ENCODE measurements at places on chromosomes 4 and X.

DNA sequence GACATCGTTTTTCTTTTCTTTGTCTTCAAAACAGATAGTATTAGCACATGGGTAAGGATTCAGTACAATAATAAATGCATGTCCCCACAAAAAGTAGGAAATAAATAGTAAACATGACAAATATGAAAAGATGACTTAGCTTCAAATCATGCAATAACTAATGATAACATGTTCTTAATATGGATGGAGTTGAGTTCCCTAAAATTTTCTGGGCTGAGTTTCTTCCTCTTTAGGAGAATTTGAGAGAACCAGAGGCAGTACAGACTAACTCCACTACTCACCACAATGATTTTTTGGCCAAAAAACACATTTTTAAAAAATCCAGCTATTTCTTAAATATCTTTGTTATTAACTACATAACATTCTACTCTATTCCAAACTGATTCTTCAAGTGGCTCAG lies 432.3 kb upstream of the HS3ST1 start:
- DNase-seq = no peak

GRCh38 chr4:176539785-176540175 lies 220.0 kb downstream of the SPCS3 start:
- DNase-seq = no peak

DNA sequence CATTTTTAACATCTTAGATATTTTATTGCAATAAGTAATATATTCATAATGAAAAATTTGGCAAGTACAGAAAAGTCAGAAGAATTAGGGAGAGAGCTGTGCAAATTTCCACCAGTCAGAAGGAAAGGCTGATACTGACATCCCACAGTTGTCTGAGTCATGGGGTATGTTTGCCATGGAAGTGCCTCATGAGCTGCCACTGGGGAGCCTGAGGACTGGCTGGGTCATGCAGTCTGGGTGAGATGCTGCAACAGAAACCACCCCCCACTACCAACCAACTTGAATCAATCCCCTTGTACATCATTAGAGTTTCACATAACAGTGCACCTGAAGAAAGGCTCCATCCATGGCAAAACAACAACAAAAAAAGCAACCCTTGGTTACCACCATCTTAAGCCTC lies 45.2 kb upstream of the ENPP6 start:
- no peak for DNase-seq

- no peak for DNase-seq
Observed at GRCh38 chr4:185933078-185933581, 121.1 kb upstream of the SORBS2 start.

DNA sequence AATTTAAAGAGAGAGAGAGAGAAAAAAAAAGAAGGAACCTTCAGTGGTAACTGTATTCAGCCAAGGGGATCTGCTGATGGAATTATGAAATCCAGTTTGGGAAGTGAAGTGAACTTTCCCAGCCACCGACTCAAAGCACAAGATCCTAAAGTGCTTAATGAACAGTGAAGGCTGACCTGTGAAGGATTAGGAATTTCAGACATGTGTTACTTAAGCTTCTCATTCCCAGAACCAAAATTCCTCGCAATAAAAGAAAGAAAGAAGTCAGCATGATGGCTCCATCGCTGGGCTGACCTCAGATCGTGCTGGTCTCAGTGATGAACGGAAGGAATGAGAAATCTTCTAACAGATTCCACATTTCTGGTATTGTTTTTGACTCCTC lies 135.2 kb downstream of the ARSF start:
- DNase-seq = no peak

Measured in stimulated activated CD4-positive, alpha-beta T cell treated with anti-CD3 and anti-CD28 coated beads, Interleukin-2, amount 100 ng/mL, for 24 hours (primary cell).